ENCODE measurements at places on chromosomes 7 and 10.

DNA sequence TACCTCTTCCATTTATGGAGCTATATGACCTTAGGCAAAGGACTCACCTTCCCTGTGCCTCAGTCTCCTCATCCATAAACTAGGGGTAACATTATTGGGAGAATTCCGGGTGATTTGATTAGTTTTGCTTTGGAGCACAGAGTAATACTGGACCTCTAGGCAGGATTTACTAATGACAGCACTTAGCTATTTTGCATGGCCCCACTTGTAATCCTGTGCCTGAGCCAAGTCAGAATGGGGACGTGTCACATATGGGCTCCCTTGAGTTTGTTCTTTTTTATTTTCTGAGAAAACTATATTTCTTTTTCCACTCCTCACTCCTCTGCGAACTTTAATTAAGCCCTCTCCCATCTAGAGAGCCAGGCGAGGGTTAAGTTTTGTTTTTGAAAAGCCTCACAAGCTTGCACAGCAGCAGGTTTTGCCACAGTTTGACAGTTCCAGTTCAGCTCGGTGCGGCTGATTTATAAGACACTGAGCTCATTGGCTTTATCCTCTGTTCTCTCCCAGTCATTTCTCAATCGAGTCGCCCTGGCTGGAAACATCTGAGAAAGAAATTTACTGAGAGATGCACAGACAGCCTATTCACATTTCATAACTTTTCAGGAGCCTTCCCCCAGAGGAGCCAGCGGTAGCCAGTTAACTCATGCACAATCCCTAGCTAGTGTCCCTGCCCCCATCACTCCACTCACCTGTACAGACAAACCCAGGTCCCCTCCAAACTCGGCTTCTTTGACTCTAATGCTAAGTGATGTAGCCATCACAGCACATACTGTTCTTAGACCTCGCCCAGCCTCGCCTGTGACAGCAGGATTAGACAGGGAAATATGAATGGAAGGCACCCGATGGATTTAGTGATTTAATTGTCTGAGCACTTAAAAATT is 441.9 kb upstream of the NPVF start:
- DNase-seq, result no peak

GRCh38 chr7:156157409-156158012 is 345.2 kb upstream of the SHH start:
- no peak for DNase-seq

GRCh38 chr10:76397181-76398042 is 966.0 kb downstream of the LRMDA start:
- DNase-seq, result no peak

- DNase-seq, result peak; percentile 25
Measured at GRCh38 chr10:5317547-5318107, 47.1 kb upstream of the UCN3 start.

Measured in iPS-NIHi11 (cell line).